Germinal center (tissue), 1 donor: ENCODE measurements at places on chromosomes 3 and 15.

DNA sequence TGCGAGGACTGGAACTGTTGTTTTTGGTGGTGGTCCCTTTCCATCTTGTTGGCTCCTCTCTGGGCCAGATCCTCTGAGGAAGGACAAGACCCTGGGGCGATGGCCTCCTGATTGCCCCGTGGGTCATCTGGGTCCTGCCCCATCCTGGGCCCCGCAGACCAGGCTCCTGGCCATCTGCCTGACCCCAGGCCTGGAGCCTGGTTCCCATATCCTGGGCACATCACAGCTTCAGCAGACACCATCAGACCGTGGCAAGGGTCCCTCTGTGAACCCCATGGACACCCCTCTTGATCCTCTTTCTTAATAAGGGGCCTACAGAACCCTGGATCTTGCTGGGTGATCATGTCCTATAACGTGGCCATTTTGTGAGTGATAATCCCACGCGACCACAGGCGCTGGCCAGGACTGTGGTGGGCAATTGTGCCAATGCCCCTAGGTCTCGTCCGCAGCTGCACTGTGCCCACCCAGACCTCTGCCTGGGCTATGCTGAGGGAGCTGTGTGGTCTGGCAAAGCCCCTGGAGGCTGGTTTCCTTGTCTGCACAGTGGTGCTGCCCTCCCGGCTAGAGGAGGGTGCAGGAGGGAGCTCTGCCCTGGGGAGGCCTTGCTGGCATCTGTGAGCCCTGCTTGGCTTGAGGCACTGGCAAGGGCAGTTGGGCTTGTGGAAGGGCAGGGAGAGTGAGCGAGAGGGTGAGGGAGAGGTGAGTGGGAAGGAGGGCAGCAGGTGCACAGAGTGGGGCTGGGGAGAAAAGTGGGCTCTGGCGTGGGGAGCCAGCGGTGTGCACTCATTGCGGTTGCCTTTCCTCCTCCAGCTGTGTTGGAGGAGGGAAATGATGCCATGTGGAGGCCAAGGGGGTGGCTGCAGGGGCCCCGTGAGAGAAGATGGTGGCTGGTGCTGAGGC, 53.1 kb upstream of the PRR23E start:
- no peak for DNase-seq

DNA sequence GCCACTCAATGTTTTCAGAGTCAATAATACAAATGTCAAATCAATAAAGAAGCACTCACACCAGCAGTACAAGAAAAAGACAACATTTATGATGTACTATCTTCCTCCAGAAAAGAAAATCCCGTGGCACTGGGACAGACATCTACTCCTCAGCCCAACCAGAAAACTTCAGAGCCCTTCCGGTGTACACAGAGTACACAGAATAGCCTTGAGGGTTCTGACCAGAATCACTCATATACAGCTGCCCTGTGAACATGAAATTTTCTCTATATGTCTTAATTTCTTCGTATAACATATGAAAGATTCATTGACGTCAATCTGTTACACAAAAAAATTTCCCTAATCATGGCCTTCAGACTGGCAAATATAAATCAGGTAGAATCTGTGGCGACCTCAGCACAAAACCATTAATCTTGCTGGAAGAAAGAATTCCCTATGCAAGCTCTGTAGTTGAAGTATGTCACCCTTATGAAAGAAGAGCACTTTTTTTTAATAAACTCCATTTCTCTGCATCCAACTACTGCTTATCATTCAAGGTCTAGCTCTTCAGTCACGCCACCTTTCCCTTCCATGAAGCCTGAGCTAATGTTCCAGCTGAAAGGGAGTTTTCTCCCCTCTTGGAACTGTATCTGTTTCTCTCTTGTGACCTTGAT, 53.8 kb upstream of the PLAAT1 start:
- DNase-seq: no peak

DNA sequence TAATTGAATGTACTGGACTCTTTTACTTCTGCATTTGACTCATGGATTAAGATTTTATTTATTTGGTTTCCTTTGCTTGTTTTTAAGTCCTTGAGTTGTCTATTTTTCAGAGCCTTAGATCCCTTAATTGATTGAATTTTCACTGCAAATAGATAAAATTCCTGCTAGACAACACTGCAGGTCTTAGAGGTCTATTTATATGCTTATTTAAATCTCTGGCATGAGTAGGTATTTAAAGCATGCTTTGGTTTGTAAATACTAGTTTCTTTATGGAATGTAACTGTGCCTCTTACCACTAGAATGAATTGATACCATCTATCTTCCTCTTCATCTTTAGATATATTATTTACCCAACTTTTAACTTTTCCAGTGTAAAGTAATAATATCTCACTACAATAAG, 20.0 kb downstream of the PLSCR5 start:
- DNase-seq: no peak

GRCh38 chr15:85646538-85647091, 148.1 kb downstream of the KLHL25 start:
- DNase-seq: no peak

DNA sequence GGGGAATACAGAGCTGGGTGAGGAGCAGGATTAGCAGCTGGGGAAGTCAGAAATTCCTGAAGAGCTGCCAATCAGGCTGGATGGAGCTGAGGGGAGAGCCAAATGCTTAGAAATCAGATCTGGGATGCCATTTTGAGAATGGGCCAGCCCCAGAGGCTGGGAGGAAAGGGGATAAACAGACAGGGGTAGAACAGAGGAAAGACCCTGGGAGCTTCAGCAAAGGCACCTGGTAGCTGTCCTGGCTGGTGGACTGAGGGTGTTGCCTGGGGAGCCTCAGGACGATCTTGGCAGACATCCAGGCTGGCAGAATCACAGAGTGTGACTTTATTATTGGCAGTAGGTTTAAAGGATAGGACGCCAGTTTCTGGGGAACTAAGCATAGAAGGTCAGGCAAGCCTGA, 97.8 kb downstream of the SQOR start:
- DNase-seq: no peak
